ENCODE measurements at places on chromosomes 3 and 15.

DNA sequence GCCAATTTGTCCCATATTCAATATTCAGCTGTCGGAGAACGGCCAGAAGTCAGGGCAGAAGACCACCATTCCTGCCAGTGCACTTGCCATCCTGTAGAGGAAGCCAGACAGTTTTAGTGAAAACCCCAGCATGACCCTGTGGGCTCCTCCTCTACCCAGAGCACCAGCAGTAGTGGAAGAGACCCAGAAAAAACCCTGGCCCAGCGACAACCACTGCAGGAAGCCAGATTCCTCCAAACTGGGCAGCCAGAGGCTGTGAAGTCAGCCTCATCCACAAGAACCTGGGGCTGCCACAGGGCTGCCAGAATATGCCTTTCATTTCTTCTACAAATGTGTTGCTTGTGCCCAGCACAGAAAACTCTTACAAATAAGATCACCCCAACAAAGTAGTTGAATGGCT is 67.3 kb downstream of the HMCES start:
- no peak for DNase-seq

GRCh38 chr15:99230867-99231266 is 18.5 kb downstream of the TTC23 start:
- no peak for DNase-seq

GRCh38 chr3:81164806-81165205 is 596.6 kb downstream of the GBE1 start:
- DNase-seq: no peak

DNA sequence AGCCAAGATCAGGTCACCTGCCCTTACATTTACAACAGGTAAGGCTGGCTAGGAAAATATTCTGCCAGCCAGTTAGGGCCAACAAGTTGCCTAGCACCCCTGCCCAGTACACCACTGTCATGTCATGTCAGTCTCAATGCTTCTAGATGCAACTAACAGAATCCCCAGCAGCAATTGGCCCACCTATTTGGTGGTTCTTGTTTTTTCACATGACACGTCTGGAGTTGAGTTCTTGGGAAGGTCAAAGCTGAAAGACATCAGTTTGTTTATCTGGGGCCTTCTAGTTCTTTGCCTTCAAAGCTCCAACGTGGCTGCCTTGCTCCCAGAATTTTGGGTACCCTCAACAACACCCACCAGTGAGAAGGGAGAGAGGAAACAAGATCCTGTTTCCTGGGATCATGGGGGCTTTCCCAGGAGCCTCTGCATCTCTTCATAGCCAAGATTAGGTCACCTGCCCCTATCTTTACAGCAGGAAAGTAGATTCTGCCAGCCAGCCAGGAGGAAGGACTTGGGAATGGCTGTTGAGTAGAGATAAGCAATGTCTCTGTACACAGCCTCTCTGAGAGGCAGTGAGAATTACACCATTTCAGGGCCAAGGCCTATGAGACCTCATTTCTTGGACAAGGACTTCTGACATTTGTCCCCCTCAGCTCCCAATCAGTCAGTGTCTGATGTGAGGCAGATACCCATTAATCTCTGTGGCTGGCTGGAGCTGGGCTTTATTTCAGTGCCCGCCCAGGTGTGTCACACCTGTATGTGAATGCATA is 8.6 kb downstream of the GPX1 start:
- DNase-seq: no peak

DNA sequence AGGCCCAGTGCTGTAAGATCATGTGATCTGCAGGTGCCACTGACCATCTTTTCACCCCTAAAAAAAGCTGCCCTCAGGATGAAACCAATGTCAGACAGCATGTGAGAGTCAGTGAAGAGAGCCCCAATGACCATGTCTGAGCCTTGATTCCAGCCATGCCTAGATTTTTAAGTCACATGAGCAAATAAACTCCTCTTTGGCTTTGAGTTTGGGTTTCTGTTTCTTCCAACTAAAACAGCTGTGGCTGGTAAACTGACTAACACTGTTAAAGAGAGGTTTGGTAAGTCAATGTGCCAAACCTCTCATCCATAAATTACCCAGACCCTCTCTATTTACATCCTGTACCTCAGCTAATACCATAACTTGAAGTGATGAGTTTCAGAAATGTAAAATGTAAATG is 8.3 kb downstream of the MYO5A start:
- DNase-seq: no peak

DNA sequence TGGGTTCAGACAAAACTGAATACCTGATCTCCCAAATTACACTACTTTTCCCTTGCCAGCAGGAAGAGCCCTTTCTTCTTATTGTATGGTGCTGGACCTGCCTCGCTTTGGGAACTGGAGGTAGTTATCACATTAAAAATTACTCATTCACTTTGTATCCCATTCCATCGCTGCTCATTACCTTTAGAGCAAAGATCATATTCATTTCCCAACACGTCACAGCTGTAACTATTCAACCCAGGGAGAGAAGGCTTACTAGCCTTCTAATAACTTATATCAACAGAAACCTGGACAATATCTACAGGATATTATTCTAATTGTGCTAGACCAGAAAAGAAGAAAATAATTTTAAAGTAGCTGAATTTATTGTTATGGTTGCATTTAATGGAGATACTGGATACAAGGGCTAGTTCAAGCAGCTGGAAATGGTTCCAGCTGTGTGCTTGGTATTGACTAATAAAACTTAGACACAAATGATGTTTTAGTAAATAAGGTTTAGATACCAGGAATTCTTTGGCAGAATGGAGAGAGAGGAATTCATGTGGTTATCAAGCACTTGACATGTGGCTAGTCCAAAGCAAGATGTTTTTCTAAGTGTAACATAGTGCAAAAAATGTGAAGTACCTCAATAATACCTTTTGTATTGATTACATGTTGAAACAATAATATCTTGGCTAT is 656.3 kb downstream of the ROBO1 start:
- no peak for DNase-seq

DNA sequence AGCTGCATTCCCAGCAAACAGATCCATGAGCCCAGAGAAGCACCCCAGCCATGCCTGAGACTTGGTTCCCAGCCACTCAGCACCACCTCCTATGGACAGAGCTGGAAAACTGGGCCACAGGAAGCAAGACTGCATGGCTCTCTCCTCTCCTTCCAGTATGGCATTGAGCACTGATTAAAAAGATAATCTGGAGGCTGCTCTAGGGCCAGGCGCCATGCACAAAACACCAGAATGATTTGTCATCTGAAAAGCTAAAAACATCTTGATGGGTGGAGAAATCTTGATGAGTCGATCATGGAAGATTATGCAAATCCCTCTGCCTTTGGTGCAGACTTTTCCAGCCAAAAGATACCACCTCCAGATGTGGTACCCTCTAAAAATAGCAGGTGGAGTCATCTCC is 62.7 kb upstream of the MRPS22 start:
- no peak for DNase-seq

- DNase-seq: no peak
Observed at GRCh38 chr3:110246796-110247376, 824.7 kb upstream of the NECTIN3 start.

- DNase-seq: no peak
Observed at GRCh38 chr3:127192576-127193232, at the start of gene PRR23E. TSS of gene PRR23E (plus strand) at chr3:127193131. CDS start at chr3:127196686, 3,555 bp downstream.

- DNase-seq: no peak
Observed at GRCh38 chr15:38672814-38673670, 108.4 kb upstream of the RASGRP1 start.

DNA sequence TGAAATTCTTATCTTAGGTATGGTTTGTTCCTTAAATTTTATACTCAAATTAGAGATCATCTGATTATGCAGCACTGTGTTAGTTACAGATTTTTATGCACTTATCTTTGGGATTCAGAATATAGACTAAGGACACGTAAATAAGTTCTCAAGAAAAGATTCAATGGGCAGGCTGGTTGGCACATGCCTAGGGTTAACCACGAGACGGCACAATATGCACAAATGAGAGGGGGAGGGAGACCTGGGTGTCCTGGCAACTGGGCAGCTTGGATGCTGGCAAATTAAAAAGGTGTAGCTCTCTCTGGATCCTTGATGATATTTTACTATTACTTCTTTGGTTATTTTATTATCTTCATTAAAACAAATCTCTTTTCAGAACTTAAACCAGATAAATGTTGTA is 672 bp downstream of the AADAC start:
- no peak for DNase-seq

GRCh38 chr3:167671878-167672427 is 18.2 kb upstream of the WDR49 start:
- DNase-seq: no peak

- DNase-seq: no peak
Observed at GRCh38 chr3:52521881-52522650, 11.6 kb downstream of the NT5DC2 start.

- no peak for DNase-seq
Observed at GRCh38 chr15:64235552-64235951, 72.7 kb upstream of the PPIB start.

- DNase-seq: no peak
Observed at GRCh38 chr15:39621976-39622375, 41.1 kb downstream of the THBS1 start.
